ENCODE measurements at places on chromosomes 1 and 21.

DNA sequence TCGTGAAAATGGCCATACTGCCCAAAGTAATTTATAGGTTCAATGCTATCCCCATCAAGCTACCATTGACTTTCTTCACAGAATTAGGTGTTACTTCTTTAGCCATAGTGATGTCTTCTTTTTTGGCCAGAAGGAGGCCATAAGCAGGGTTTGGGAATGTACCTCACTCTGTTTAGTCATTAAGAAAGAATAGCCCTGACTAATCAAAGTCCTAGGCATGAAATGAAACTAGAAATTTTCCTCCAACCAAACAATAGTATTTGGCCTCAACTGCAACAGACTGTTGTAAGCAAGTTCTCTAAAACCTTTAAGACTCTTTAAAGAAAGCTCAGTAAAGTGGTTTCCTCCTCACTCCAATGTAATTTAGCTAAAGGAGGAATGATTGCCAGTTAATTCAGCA, 163.9 kb downstream of the AKT3 start:
- DNase-seq = no peak

DNA sequence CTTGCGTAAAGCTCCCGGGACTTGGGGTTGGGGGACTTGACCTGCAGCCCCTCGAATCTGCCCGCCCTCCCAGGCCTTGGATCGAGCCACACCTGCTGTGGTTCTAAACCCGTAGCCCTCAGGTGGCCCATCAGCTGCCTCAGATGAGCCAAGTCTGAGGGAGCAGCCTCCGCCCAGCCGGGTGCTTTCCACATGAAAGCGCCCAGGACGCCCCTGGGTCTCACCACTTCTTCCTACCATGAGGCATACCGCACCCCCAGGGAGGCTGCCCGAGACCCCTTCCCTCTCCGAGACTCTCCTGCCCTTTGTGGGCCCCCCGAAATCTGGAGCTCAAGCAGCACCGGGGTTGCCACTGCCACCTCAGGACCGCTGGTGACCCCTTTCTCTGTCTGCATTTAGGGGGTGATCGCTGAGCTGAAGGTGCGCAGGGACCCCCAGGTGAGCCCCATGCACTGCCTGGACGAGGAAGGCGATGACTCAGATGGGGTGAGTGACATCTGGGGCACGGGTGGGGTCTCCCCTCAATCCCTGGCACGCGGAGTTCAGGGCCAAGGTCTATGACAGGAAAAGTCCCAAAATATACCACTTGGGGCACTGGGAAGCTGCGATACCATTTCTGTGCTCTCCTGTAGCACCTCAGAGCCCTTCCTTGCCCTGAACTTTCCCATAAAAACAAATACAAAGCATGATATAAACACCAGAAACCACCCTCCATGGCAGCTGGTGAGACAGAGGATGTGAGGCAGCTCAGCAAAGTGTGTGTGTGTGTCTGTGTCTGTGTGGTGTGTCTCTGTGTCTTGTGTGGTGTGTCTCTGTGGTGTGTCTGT, 68.5 kb downstream of the SLC19A1 start:
- no peak for DNase-seq

DNA sequence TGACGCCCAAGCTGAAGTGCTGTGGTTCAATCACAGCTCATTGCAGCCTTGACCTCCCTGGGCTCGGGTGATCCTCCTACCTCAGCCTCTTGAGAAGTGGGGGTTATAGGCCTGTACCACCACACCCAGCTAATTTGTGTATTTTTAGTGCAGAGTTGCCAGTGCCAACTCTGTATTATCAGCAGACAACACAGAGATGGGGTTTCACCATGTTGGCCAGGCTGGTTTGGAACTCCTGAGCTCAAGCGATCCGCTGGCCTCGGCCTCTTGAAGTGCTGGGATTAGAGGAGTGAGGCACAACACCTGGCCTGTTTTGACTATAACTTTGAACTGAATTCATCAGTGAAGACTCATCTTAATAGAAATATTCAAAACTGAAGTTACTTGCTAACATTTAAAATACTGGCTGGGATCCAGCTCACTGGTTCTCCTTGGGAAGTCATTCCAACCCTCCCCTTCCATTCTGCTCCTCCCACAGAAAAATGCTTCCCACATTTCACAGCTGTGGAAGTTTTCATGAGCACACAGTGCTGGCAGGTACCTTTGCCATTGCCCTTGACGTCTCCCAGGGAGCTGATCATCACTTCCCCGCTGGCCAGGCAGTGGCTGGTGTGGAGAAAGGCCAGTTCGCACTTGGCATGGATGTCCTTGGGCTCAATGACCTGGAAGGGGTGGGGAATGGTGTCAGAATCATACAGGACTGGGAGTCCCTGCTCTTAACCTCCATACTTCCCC, 4.7 kb downstream of the SELENBP1 start:
- no peak for DNase-seq

DNA sequence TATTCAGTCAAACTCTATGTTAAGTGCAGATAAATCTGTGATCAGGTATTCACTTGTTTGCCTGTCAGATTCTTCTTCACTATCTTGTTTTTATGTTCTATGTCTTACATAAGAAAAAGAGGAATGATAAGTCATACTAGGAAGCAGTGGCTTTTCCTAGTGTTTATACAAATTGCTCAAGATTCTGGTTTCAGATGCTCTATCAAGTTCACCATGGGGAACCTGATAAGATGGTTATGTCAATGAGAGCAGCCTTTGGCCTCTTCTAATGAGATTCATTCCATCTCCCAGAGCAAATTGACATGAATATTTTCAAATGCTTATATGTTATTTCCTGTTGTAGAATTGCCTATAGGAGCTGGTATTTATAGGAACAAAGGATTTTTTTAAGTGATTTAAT, 218.8 kb upstream of the TMPRSS15 start:
- DNase-seq = no peak

GRCh38 chr1:111733183-111733991, 5.8 kb downstream of the INKA2 start:
- no peak for DNase-seq

Measured in effector CD4-positive, alpha-beta T cell (primary cell).